ENCODE measurements at places on chromosomes 2 and 18.

DNA sequence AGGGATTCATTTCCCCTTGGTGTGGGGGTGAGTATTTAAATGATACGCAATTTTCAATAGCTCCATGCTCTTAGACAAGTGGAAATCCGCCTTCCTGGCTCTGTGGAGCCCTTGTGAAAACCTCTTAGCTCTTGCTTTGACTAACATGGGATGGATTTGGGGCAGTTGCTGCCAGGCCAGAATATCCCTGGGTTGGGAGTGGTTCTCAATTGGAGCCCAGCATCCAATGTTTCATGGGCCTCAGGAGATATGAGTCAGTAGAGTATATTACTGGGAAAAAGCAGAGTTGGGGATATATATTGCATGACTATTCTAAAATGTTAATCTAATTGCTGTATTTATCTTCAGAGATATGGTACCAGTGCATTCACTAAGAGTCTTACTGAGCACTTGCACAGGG is 104.4 kb upstream of the IL1R2 start:
- peak; percentile 25 for DNase-seq

GRCh38 chr2:223901311-223901710 is 43.8 kb downstream of the WDFY1 start:
- DNase-seq = no peak

GRCh38 chr2:37191253-37191652 is 2.8 kb upstream of the SULT6B1 start:
- no peak for DNase-seq

DNA sequence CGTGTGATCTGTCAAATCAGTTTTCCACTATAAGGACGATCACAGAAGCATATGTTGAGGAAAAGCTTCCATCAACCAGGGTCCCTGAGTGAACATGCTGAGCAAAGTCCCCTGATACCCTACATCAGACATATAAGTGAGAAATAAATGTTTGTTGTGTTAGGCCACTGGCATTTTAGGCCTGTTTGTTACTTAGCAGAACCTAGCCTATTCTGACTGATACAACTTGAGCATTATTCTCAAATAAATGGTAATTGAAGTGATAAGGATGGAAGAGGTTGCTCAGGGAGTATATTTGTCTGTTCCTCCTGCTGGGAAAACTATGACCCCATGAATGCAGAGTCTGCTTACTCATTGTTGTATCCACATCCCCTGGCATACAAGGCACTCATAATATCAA is 106.4 kb downstream of the LOXHD1 start:
- DNase-seq = no peak

- no peak for DNase-seq
Measured at GRCh38 chr18:37674570-37674969, 109.0 kb upstream of the CELF4 start.

GRCh38 chr2:241564596-241565410 is 6.3 kb downstream of the BOK start:
- DNase-seq = no peak

GRCh38 chr18:25979369-25980040 is 110.9 kb downstream of the SS18 start:
- DNase-seq = no peak

- no peak for DNase-seq
Measured at GRCh38 chr2:169260246-169260645, 102.1 kb downstream of the LRP2 start.

DNA sequence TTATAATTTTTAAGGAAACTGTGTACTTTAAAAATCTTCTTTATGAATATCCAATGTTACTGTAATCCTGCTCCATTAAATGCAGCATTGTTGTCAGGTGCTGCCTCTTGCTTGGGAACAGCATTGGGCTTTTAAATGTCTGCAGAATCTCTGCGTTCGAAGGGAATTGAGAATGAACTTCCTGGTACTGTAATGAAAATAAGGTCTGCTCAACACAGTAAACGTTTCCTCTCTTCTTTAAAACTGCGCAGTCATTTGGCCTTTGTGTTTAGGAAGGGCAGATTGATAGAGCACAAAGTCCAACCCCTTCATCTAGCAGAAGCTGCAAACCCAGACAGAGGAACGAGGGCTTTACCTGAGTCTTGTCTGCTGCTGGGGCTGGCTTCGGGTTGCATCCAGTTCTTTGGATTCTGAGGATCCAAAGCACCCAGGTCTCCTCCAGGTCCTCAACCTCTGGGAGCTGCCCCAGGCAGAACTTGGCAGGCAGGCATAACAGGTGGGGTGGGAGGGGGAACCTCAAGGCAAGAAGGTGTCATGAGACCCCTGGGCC is 104.5 kb downstream of the UGGT1 start:
- no peak for DNase-seq

- DNase-seq = peak; percentile 42
Measured at GRCh38 chr18:49189772-49190171, 239.0 kb upstream of the SMAD7 start.

GRCh38 chr2:15307526-15307925 is 253.6 kb downstream of the NBAS start:
- peak; percentile 13 for DNase-seq

DNA sequence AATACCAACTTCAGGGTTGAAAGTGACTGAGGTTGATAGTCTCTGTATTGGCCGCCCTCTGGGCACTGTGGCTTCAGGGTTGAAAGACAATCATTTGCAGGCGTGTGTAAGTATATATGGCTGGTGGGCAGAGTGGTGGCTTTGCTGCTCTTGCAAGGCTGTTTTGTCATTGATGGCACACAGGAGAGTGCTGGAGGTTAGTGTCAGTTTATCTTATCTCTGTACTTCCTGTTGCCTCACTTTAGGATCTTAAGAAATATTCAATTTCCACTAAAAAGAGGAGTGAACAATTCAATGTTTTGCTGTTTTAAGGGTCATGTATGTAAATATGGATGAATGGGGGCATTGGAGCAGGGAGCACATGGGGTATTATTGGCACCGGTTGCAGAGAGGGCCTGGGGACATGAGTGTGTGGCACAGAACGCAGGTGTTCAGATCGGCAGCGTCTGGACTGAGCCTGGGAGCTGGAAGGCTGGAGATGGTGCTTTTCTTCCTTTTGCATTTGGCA is 51.5 kb downstream of the NCK2 start:
- no peak for DNase-seq

DNA sequence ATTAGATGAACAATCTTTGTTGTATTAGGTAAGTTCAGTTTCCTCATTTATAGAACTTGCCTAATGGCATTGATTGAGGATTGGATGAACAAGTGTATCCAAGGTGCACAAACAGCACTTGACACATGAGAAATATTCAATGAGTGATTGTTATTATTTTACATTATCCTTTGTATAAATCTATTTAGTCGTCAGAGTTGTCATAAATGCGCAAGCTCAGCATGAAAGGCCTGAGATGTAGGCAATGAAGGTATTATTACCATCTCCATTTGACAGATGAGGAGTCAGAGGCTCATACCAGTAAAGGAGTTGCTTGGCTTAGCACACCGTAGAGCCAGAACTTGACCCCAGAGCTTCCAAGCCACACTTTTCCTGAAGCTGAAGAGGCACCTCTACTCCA is 291.4 kb downstream of the C1D start:
- DNase-seq = no peak

GRCh38 chr2:64461271-64462058 is 7.5 kb downstream of the LGALSL start:
- DNase-seq = no peak

GRCh38 chr2:47238638-47239037 is 83.5 kb upstream of the STPG4 start:
- DNase-seq = peak; percentile 22

DNA sequence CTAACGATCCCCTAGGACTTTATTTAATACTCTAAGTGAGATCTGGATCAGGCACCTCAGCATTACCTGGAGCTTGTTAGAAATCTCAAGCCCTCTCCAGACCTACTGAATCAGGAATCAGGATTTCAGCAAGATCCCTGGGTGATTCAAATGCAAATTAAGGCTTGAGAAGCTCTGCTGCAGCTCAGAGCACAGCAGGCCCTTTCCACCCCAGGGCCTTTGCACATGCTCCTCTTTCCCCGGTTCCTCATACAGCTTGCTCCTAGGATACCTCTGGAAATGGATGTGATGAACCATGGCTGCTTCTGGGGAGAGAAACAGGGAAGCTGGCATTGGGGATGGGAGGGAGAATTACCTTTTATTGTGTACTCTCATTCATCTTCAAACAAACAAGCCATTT is 40.3 kb upstream of the MGAT4A start:
- no peak for DNase-seq

- no peak for DNase-seq
Measured at GRCh38 chr18:78099979-78100588, 850.4 kb downstream of the GALR1 start.

DNA sequence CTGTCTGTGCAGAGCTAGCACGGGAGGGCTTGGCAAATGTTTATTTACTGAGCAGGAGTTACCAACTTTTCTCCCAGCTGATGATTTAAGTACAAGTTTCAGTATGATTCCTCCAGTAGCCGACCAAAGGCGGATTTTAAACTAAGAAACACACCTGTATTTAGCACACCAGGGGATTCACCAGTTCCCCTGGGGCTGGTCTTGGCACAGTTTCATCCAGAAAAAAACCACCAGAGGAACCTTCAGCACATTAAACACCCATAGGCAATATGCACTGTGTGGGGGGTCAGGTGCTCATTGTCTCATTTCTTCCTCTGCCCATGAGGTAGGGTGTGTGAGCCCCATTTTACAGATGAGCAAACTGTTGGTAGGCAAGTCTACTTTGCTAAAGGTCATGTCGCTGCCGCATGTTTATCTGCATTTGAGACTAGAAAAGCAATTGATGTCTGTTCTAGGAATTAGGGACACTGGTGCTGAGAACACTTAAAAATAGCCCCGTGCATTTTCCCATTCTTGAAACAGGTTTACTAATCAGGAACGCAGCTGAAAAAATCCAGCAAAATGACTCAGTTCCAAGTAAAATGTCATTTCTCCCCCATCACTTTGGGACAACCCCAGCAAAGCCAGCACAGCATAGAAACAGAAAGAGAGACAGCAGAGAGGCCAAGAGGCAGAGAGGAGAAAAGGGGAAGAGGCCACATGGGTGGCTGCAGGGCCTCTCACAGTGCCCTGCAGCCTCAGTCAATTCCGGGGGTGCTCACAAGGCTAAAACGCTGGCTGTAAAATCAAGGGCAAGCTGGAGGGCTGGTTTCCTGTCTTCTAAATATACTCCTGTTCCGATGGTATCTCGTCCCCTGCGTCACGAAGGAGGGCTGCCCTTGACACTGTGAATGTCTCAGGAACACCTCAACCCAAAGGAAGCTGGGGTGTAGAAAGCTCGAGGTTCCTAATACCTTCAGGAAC is 166.8 kb upstream of the ID2 start:
- no peak for DNase-seq

- DNase-seq = no peak
Measured at GRCh38 chr18:79257480-79257879, 138.2 kb upstream of the NFATC1 start.

- DNase-seq = peak; percentile 35
Measured at GRCh38 chr2:144835634-144836350, 315.9 kb upstream of the ZEB2 start.

DNA sequence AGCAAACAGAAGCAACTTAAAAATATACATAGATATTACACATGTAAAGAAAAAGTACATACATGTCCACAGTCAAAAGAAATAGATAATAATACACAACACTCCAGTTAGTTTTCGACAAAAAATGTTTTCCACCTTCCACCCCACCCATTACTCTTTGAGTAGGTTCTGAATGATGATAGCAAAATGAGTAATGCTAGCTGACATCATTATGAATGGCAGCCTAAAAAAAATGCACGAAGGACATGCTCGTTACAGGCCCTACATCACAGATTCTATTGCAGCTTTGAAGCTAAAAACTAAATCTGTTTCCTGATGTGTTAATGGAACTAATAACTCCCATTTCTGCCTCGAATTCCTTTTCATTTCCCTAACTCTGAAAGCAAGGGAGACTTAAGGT is 578.7 kb upstream of the NETO1 start:
- DNase-seq = no peak

GRCh38 chr2:96530144-96530430 is 6.5 kb upstream of the ARID5A start:
- no peak for DNase-seq

DNA sequence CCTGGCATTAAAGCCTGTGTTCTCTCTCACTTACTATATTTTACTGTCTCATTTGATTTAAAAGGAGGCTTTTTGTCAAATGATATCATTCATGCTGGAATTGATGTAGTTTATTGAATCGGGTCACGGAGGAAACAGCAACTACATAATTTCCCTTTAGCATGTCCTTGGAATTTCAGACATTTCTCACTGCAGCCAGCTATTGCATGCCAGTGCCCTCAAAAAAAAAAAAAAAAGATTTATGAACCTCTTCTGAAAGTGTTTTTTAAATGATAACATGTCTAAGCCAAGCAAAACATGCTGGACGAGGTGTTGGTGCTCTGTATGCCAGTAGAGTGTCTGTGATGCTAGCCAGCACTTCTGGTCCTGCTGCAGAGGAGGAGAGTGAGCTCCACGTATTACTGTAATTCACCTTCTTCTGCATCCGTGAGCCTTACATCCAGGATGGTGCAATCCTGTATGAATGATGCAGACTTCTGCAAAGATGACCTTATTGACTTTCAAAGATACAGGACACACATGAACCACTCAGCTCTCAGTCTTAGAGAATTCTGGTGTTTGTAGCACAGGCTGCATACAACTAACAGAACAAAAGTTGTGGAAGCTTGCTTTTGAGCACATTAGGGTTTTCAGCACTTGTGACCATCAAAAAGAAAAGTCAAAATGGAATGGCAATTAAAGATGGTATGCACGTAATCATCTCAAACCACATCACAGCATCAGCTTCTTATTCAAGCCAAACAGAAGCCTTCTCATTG is 31.1 kb downstream of the UGP2 start:
- peak; percentile 40 for DNase-seq

DNA sequence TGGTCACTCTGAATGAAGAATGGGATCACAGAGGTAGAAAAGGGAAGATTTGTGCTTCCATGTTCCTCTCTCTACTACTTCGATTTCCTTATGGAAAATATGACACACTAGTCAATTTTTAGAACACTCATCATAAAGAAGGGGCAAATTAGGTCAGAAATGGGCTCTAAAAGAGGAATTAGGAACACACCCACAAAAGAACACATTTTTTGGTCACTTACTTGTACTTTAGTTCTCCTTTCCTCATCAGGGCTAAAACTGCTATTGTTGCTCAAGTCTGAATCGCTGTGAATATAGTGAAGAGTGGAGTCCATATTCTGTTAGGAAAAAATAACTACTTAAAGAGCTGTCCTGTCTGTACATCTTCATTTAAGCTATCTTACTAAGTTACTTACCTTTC is 52.6 kb downstream of the PPP4R1 start:
- no peak for DNase-seq

DNA sequence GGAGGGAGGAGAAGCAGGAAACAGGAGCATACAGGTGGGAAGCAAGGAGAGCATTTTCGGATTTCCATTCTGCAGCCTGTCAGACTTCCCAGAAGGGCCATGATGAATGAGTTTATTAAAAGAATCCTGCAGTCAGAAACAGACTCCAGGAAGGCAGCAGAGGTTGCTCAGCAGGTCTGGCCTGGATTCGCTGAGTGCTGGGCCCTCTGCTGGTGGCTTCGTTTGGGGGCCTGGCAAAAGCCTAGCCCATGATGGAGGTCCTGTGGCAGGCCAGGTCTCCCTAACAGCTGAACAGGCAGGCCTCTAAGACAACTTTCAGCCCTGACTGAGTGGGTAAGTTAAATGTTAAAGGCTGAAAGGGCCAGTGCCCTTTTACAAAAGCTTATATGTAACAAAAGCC is 108.2 kb upstream of the CAPN13 start:
- DNase-seq = no peak

- DNase-seq = no peak
Measured at GRCh38 chr18:60554967-60555366, 182.4 kb upstream of the MC4R start.
